ENCODE measurements at places on chromosomes 12 and 14.

- no peak for DNase-seq
Measured at GRCh38 chr14:64723691-64724577, 19.7 kb downstream of the PLEKHG3 start.

DNA sequence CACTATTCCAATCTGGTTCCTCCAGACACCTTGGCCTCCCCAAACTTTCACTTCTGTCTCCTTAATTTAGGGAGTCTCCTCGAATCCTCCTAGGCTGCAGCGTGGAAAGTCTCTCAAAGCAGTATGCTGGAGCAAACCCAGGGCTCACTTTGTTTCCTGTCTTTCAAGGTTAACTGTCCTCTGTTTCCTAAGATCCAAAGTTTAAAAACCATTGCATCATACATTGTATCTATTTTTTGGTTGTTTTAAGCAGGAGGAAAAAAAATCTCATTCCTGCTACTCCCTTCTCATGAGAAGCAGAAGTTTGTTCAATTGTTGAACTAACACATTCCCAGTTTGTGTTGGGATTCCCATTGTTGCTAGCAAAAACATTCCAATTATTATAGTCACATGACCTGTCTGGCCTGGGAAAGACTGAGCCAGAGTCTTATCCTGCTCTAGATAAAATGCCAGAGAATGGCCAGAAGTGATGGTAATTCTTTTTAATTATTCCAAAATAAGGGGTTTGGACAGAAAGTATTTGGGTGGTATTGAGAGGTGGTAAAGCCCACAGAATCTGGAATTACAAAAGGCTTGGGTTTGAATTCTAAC is 67.3 kb downstream of the HSPB8 start:
- DNase-seq: no peak

DNA sequence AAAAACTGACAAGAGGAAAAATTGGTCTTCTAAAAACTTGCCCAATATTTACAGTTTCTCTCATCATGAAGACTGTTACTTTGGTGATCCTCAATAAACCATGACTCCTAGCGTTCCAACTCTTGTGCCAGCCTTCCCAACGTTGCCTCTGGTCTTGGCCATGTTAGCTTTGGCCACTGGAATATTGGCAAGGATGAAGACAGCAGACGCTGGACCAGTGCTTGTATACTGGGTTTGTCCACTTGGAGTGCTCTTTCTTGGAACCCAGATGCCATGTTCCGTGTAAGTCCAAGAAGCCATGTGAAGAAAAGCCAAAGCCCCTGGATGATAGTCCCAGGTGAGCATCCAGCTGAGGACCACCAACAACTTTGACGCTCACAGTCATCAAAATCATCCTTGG is 379.6 kb downstream of the NUAK1 start:
- no peak for DNase-seq

DNA sequence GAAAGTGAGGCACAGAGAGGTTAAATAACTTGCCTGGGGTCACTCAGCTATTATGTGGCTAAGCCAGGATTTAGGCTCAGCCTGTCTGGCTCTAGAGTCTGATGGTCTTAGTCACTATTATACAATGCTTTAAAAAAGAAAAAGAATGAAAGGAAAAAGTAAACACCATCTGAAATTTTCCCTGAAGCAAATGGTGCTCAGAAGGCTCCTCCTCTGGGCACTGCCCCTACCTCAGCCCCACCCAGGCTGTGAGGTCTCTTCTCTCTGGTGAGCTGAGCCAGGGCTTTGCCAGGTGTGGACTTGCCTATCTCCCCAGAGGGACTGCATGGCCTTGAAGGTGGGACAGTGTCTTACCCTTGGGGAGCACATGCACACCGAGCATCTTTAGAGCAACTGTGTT is 117.5 kb upstream of the DYRK2 start:
- no peak for DNase-seq
